ENCODE measurements at places on chromosomes 2 and 18.

DNA sequence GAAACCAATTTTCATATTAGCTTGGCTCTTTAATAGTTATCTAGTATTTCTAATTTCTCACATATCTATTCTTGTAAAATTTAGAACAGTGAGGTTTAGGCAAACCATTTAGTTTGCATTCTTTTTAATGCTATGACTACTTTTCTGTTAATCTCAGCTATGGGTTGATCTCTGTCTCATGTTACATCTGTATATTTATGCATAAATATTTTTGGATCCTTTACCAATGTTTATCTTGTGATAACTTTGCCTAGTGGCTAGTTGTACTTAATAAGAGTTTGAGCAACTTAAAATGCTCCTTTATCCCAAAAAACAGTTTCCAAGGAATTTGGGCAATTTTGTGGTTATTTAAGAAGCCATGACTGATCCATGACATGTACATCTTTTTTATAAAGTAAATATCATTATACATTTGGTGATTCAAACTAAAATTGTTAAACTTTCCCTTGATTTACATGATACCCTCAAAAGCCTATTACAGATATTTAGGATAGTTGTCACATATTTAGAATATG lies 86.3 kb downstream of the R3HDM1 start:
- no peak for DNase-seq

DNA sequence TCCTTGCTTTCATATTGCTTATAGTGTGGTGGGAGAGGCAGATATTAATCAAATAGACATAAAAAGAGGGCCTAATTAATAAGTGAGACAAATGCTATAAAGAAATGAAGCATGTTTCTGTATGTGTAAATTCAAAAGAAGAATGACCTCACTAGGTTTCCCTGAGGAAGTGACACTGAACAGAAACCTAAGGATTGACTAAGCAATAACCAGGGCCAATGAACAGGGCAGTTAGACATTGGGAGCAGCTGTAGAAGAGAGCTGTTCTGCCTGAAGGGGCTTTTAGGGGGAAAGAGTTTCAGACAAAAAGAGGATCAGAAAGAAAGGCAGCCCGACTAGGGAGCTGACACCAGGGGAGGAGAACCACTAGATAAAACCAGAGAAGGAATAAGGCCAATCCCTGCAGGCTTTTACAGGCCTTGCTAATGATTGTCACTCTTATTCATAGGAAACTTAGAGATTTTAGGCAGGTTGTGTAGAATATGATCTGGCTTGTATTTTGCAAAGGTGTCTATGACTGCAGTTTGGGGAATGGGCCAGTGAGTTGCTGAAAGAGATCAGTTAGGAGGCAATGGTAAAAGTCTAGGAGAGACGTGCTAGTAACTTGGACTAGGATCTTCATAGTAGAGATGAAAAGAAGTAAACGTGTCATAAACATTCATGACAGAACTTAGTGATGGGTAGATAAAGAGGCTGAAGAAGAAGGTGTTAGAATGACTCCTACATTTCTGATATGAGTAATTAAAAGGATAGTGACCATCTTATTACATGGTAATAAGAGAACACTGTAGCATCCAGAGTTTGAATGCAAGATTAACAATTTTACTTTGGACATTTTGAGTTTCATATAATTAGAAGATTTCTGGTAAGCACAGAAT lies 26.8 kb upstream of the NABP1 start:
- DNase-seq: peak; percentile 68

DNA sequence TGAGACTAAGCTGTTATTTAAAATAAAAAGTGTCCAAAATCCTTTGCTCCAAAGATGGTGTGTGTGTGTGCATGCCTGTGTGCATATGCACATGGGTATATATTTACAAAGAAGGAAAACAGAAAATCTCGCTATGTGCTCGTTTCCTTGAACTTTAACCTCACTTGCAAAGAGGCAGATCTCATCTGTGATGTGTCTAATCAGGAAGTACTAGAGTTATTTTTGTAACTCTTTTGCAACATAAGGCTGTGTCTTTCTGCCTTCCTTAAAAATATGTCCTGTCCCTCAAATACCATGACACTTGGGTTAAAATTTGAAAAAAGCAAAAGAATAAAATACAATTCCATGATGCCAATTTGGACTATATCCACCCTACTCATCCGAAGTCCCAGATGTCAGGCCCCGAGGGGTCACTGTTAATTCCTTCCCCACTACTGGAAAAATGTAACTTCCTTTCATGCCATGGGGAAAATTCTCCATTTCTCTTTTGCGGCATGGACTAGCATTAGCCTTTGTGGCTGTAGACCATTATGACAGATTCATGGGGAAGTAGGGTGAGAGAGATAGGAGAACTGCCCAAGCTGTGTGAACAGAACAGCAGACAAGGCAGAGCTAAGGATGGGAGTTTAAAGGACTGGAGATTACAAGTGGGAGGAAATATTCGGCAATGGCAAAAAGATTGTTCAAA lies 191.3 kb downstream of the MYO1B start:
- no peak for DNase-seq

- DNase-seq: no peak
Measured at GRCh38 chr2:35447215-35447614, 908.4 kb upstream of the CRIM1 start.

DNA sequence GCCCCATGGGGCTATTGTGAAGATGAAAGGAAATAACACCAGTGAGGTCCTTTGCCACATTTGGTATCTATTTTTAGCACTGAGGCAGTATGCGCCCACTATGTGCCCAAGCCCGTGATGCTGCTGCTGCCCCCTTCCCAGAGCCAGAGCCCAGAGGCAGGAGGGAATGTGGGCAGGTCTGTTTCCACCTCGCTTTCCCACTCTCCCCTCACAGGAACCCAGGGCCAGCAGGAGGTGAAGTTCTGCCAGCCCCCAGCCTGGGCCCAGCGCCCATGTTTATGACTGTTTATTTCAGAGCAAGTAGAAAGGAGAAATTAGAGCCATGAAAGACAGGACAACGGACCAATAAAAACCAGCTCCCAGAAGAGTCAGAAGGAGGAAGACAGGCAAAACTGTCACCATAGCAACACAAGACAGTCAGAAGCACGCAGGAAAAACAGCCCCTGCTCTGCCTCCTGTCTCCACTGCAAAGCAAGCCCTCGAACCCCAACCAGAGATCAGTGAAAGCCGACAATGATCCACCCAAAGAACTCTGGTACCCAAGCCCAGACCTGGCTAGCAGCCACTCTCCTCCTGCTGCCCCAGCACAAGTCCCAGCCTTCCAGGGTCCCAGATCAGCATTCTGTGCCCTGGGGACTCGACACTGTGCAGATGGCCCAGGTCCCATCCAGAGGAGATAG lies 1.4 kb downstream of the CYRIA start:
- no peak for DNase-seq

DNA sequence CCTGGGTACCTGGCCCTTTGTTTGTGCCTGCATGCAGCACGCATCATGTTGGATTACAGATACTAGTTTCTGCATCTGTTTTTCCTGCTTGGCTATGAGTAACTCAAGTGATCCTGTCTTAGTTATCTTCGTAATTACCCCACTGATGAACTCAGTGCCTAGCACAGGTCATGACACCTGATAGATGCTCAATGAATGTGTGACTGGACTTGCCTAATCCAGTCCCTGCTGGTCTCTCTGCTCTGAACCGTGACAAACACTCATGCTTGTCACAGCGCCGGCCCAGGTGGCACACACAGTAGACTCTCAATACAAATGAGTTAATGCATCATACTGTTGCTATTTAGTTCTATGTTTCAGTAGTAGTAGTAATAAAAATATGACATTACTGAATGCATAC lies 31.2 kb upstream of the NTSR2 start:
- DNase-seq: no peak

GRCh38 chr2:226674123-226674522 lies 125.5 kb downstream of the IRS1 start:
- DNase-seq: no peak
